ENCODE measurements at places on chromosomes 7 and 10. TPM values are rescaled to one million over a fixed set of nuclear protein-coding genes. Genes with fewer than 3 reads are reported as not detected.
A peak's percentile ranks its signal among the peaks of the same experiment; 100 is the strongest.

Gene AGAP6
- 14.8 TPM for total RNA-seq

- DNase-seq, result peak; percentile 5
Measured at GRCh38 chr7:107045195-107045960, 873 bp downstream of the PRKAR2B start.

DNA sequence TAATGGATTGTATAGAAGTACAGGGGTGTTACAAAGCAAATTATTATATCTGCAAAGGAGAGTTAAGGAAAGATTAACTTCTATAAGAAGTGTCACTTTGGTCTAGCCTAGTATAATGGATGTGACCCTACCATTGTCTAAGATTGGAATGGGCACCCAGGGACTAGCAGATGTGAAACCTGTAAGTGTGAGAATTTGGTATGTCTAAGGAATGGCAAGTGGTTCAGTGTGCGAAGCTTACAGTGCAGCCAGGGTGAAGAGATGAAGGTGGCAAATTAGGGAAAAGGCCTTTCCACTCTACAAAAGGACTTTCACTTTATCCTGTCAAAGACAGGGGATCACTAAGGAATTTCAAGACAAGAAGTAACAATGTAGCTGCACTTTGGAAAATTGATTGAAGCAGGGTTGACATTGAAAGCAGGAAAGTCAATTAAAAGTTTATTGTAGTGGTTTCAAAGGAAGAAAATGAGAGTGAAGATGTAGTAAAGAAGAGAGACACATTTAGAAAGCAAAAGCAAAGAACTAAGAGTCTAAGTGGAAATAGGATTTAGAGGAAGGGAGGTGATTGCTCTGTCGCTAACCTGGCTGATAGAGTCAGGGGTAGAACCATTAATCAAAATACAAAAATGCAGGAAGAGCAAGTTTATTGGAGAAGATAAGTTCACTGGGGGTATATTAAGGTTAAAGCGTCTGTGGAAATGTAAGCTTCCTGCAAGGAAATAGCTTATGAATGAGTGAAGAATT lies 47.4 kb downstream of the KCND2 start:
- no peak for DNase-seq

GRCh38 chr7:99094401-99094800 lies 49.5 kb downstream of the SMURF1 start:
- DNase-seq, result no peak

DNA sequence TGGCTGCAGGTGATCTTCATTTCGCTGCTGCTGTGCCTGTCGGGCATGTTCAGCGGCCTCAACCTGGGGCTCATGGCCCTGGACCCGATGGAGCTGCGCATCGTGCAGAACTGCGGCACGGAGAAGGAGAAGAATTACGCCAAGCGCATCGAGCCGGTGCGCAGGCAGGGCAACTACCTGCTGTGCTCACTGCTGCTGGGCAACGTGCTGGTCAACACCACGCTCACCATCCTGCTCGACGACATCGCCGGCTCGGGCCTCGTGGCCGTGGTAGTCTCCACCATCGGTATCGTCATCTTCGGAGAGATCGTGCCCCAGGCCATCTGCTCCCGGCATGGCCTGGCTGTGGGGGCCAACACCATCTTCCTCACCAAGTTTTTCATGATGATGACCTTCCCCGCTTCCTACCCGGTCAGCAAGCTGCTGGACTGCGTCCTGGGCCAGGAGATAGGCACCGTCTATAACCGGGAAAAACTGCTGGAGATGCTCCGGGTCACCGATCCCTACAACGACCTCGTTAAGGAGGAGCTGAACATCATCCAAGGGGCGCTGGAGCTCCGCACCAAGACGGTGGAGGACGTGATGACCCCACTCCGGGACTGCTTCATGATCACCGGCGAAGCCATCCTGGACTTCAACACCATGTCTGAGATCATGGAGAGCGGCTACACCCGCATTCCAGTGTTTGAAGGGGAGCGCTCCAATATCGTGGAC lies 1.3 kb downstream of the CNNM2 start:
- no peak for DNase-seq

DNA sequence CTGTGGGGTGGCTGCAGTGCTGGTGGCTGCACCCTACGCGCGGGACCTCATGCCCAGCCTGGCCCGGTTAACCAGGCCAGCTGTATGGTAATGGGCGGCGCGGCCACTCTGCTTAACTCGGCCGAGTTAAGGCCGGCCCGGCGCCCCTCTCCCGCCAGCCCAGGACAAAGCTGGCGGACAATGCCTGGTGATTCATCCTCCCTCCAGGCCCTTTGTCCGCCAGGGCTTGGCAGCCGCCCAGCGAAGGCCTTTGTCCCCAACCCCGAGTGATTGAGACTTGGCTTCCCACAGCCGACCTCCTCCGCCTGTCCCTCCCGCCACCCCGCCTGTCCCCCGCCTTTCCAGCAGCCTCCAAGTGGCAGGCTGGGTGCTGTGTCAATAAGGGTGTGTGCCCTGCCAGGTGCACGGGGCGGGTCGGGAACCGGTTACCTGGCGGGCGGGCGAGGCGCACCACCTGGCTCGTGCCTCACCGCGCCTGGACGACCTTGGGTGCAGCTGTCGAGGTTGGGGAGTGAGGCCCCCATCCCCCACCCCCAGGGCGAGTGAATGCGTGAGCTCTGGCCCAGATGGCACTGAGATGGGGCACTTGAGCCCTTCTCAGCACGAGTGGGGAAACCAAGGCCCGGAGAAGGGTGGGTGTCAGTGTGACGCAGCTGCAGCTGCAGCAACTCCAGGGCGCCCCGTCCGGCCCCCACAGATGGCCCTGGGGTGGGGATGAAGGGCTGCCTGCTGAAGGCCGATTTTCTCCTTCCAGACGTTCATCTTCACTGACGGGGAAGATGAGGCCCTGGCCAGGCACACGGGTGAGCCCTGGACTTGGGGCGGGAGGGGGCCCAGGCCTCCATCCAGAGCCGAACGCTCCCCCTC lies 4.6 kb downstream of the LFNG start:
- DNase-seq, result no peak

GRCh38 chr7:140568021-140568813 lies 72.4 kb downstream of the DENND2A start:
- no peak for DNase-seq

Gene TPK1
- total RNA-seq, result 18.0 TPM

GRCh38 chr7:93055543-93056107 lies 62.2 kb downstream of the SAMD9 start:
- DNase-seq, result no peak

DNA sequence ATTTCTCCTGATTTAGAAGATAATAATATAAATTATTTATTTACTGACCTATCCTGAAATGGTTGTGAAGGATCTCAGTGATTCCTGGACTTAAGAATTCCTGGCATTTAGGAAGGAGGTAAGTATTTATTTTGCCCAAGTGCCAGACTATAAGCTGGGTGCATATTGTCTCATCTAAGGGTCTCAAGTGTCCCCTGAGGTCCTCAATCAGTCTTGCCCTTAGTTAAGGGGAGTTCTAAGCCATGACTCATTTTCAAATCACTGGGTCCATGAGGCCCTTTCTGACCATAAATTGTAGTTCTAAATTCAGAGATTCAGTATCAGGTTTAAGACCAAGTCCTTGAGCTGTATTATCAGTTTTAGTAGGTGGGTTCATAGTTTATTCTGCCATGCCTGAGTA lies 251.6 kb upstream of the MEOX2 start:
- DNase-seq, result no peak

GRCh38 chr10:130816116-130816901 lies 495.2 kb downstream of the TCERG1L start:
- no peak for DNase-seq

DNA sequence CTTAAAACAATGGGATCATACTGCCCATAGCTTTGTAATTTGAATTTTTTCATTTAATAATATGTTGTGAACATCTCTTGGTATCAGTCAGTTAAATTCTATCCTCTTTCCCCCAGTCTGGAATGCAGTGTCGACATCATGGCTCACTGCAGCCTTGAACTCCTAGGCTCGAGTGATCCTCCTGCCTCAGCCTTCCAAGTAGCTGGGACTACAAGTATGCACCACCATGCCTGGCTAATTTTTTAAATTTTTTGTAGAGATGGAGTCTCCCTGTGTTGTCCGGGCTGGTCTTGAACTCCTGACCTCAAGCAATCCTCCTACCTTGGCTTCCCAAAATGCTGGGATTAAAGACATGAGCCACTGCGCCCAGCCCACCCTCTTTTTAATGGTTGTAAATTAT lies 34.6 kb downstream of the MPLKIP start:
- no peak for DNase-seq

Gene PAX4
- total RNA-seq, result not detected

DNA sequence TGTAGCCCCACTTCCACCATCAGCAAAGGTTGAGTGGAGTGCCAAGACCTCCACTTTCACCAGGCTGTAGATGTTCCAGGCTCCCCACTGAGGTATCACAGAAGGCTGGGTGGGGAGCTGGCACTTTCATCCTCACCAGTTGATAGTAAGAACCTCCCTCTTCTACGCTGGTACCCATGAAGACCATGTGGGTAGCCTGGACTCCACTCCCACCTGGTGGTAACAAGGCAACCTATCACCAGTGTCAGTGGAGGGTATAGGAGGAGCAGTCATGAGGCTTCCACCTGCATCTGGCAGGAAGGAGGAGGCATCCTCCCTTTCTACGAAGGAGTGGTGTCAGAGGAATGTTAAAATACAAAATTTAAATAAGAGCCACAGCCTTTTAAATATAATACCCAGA lies 4.4 kb downstream of the SMIM30 start:
- no peak for DNase-seq

DNA sequence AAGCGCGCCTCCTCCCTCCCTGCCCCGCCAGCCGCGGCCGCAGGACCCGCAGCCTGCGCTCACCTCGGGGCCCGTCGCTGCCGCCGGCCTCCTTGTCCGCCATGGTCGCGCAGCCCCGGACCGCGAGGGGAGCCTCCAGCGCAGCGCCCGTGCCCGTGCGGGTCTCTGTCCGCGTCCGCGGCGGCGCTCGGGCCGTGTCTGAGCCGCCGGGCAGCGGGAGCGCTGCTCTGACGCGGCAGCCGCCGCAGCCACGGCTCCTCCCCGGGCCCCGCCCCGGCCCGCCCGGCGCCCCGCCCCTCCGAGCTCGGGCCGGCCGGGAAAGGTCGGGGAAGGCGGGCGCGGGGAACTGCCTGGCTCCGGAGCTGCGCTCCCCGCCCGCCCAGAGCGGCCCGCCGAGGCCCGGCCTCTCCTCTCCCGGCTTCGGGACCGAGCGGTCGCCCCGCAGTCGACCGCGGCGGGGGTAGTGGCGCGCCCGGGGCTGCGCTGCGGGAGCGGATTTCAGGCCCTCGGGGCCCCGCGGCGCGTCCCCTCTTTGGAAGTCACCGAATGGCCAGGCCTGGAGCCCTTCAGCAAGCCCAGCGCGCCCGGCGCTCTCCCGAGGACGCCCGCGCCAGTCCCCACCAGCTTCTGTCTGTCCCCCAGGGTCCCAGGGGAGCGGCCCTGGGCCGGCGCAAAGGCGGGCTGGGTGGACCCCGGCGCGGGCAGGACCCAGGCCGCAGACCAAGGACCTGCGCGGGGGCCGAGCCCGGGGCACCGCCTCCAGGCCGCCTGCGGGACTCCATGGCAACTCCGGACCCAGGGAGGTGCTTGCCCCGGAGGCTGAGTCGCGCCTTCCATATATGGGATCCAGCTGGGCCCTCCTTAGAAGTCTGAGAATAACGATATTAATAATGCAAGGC lies at the start of gene HSPA12A:
Gene HSPA12A, minus strand, starts transcription at position 200 of the 899 bp plus-strand sequence. Its CDS starts 97 bp downstream, at position 103.
- DNase-seq, result peak; percentile 20

Gene DYDC2
- not detected for total RNA-seq

- no peak for DNase-seq
Measured at GRCh38 chr10:103818765-103819374, 36.5 kb downstream of the SH3PXD2A start.
